H7 (cell line): ENCODE measurements at places on chromosomes 4 and X. TPM values are rescaled to one million over a fixed set of nuclear protein-coding genes. Genes with fewer than 3 reads are reported as not detected.

GPC4 gene
- total RNA-seq, result 96.5 and 109 TPM in 2 replicates

CDK16 gene
- total RNA-seq, result 227 and 270 TPM in 2 replicates

REELD1 gene
- total RNA-seq, result 0.14 TPM in 1 of 2 replicates, not detected in the other

FSTL5 gene
- total RNA-seq, result 2.2 and 2.3 TPM in 2 replicates

CASP6 gene
- 48.4 and 63.5 TPM in 2 replicates for total RNA-seq

CXCL1 gene
- total RNA-seq, result not detected in 2 replicates

DMRTC1B gene
- not detected in 2 replicates for total RNA-seq

CDKL5 gene
- 7.0 and 9.5 TPM in 2 replicates for total RNA-seq

DNA sequence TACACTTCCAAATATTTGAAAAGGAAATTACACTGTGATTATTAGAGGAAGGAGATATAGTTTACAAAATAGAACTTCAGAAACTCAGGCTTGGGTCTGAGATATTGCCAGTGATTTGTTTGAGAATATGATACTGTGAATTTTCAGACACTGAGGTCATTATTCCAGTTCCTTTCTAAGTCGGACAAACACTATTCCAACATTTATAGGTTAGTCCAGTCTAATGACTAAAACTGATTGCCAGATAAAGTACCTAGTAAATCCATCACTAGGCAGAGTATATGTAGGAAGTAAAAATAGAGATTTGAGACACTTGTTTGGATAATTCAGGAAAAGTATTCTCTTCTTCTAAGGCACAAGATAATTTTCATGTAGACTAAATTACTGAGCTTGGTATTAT lies 13.2 kb downstream of the MTTP start:
- DNase-seq, result no peak

GRCh38 chr4:106266201-106266600 lies 49.8 kb downstream of the TBCK start:
- no peak for DNase-seq

DNA sequence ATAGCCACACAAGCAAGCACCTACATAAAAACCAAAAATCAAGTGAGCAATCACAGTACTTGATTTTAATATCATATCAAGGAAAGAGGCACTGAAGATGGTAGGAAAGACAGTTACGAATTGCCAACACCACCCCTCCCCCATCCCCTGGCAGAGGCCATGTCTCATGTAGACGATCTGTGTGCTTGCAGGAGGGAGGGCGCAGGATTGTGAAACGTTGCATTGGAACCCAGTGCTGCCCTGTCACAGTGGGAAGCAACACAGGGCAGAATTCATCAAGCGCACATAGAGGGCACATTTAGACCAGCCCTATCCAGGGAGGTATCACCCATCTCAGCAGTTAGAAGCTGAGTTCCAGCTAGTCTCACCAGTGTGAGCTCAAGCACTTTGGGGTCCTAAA lies 359.8 kb downstream of the DMD start:
- DNase-seq, result no peak

DNA sequence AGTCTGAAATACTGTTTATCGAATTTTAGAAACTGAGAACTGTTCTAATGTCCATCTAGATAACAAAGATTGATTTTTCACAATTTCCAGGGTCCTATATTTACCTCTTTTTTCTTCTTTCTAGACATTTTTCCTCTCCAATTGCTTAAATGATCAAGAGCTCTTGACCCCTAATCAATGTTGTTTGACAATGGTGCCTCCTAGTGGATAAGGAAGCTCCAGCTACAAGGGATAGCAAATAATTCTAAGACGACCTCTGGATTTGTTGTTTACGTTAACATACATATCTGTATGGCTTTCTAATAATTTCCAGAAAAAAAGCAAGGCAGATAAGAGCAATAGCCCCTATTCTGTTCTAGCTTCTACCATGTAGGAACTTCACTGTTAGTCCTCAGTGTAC lies 35.8 kb downstream of the GPR82 start:
- peak; percentile 43 for DNase-seq

DNA sequence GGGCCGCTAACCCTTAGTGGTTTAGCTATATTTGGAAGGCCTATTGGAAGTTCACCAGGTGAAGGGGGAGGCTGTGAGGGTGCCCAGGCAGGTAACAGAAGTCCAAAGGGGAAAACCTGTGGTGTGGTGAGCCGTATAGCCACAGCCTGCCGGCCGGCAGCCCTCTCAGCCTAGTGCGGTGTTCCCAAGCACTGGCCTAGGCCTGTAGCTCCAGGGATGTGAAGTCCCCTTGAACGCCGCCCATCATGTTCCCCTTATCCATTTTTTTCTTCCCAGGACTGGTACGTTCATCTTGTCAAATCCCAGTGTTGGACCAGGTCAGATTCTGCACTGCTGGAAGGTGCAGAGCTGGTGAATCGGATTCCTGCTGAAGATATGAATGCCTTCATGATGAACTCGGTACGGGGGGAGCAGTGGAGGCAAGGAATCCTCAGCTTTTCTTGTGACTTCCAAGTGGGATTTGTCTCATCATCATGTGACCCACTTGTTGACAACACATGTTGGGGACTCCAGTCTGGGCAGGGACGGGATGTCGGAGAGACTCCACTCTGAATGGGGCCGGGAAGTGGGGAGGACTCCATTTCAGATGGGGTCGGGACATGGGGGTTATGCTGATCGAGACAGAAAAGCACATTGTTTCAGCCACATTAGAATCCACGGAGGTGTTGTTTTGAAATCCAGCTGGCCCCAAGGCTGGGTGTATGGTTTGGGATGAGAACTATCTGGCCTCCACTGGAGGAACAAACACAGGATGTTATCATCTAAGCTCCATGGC lies 39.2 kb upstream of the MSANTD1 start:
- no peak for DNase-seq

GRCh38 chr4:145199051-145199716 lies 18.8 kb upstream of the OTUD4 start:
- no peak for DNase-seq

GRCh38 chr4:175998782-175999181 lies 66.9 kb upstream of the WDR17 start:
- peak; percentile 28 for DNase-seq

DNA sequence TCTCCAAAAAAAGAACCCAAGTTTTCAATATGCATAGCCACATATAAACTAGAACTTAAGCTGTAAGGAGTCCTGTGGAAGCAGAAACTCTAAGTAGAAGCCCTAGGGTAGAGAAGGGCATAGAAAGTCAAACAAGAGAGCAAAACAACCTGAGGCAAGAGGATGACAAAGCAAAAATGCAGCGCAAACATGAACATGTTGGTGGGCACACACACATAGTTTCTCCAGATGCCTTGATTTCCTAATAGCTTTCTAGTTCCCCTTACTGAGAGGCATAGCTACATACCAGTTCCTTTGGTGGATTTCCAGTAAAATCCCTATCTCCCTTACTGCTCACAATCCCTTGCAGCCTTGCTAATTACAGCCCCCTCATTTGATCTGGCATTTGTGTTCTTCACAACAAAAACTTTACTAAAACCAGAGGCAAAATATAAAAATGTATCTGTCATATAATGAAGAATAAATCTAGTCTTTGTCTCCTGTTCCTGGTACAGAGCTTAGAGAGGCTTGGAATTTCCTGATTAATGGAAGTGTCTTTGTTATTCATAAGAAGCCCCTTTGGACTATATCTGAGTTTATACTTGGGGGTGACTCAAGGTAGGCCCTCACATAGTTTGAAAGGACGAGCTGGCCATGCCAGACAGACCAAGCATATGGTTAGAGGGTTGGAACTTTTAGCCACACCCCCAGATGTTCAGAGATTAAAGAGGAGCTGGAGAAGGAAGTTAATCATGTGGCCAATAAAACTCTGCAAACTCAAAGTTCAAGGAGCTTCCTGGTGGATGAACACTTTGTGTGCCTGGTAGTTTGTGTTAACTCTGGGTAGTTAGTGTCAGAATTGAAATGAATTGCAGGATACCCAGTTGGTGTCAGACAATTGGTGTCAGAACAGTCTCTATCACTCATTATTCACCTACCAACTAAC lies 52.7 kb upstream of the ZCCHC13 start:
- no peak for DNase-seq

DNA sequence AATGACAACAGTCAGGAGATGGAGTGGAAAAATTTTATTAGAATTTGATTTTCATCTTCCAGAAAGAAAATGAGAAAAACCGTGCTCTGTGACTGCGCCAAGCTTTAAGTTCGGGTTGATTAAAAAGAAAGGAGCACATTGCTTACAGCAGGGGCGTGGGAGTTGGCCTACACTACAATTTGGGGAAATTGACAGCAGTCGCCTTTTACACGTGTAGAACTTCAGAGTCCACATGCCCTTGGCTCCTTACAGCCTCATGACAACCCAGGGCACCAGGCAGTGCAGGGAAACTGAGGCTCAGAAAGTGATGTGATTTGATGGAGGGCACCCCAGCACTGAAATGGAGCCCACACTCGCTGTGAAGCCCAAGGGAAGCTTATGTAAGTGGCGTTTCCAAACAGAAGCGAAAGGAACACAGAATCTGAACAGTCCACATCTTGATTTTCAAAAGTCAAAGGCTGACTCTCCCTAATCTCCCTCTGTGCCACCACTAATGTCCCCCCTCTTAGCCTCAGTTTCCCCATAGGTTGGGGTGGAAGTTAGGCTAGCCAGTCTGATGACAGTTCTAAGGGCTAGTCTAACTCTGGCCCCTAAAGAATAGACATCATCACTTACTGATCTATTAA lies 5.5 kb downstream of the PPP2R2C start:
- DNase-seq, result peak; percentile 7

GRCh38 chrX:7164174-7164573 lies 16.2 kb upstream of the PUDP start:
- DNase-seq, result no peak

GRCh38 chrX:16462912-16463311 lies 187.0 kb upstream of the S100G start:
- DNase-seq, result no peak

GRCh38 chrX:21847342-21847741 lies 7.9 kb downstream of the MBTPS2 start:
- no peak for DNase-seq

GRCh38 chrX:110317061-110317819 lies 645 bp downstream of the AMMECR1 start:
- peak; percentile 71 for DNase-seq

DNA sequence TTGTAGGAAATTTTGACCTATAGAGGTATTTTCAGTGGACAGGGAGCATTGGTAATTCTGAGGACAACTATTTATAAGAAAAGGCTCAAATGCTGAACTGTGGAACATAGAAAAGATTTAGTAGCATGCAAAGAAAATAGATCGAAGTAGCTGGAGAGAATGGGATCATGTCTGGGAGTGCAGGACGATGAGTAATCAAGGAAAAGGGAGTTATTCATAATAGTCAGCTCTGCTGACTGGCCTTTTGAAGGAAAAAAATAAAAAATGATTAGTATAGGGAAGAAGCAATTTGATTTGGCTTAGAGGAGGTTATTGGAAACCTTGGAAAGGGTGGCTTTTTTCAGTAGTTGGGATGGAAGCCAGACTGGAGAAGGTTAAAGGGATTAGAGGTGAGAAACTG lies 22.9 kb upstream of the ANK2 start:
- DNase-seq, result no peak

DNA sequence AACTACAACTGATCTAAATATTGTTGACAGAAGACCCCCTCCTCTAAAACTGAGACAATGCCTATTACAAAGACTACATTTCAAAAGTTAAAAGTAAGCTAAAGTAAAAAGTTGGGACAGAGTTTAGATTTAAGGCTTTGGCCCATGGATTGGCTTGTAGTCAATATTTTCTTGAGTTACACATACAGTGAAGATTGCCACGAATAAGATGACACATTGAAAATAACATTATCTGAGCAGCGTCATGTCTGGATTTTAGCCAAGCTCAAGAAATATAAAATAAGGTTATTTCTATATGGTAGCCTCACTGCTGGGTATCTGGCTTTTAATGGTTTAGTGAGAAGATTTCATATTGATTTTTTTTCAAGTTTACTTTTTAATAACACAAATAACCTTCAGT lies 266.2 kb upstream of the LDB2 start:
- DNase-seq, result no peak

GRCh38 chr4:78721747-78722146 lies 54.4 kb upstream of the BMP2K start:
- no peak for DNase-seq

DNA sequence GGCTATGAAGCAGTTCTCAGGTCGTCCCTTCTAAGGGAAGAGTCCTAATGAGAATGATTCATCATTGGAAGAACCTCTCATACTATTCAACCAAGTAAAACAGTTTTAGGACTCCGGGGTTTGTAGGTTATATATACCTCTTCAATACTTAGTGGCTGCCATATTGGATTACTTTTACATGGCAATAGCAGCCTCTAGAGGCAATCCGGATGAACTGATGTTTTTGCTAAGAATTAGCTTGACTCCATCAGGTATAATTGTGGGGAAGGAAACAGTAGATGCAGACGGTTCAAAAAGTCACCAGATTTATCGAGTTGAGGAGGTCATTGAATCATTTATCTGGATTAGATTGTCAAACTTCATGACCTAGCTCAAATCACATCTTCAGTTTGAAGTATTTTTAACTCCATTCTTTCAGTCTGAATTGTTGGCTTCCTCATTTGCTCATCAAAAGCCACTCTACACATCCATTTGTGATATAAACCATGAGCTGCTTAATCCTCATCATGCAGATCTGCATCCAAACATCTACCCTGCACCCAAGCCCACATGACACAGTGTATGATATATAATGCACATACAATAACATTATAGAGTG lies 28.4 kb downstream of the GUCY1B1 start:
- peak; percentile 47 for DNase-seq

DNA sequence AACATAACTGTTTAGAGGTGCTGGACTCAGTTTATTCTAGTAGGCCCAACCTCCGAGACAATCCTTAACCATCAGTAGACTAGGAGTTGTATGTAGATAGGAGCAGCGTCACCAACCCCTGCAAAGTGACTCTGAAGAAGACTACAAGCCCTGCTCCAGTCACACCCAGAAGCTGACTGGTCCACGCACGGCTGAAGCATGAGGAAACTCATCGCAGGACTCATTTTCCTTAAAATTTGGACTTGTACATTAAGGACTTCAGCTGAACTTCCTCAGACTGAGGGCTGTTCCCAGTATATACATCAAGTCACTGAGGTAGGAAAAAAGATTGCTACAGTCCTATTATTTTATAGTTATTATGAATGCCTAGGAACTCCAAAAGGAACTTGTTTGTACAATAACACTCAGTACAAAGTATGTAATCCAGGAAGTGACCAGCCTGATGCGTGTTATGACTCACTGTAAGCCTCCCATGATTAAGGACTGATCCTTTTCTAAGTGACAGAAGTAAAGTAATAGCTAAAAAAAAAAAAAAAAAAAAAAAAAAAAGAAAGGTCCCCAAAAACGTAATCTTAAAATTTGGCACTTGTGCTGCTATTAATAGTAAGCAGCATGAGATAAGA lies 41.6 kb upstream of the UGT2B7 start:
- no peak for DNase-seq

DNA sequence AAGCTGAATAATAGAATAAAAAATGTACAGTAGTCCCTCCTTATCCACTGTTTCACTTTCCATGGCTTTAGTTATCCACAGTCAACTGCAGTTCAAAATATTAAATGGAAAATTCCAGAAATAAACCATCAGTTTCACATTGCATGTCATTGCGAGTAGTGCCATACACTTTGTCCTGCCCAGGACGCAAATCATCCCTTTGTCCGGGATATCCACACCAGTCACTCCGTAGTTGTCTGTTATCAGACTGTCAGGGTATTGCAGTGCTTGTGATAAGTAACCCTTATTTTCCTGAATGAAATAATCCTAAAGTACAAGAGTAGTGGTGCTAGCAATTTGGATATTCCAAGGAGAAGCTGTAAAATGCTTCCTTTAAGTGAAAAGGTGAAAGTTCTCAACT lies 271.3 kb downstream of the DKK2 start:
- DNase-seq, result no peak

GRCh38 chr4:56215141-56215783 lies 172.0 kb downstream of the AASDH start:
- no peak for DNase-seq

GRCh38 chr4:85829276-85830051 lies 354.5 kb downstream of the ARHGAP24 start:
- DNase-seq, result no peak
